ENCODE measurements at places on chromosomes 5 and 9. TPM values are rescaled to one million over a fixed set of nuclear protein-coding genes. Genes with fewer than 3 reads are reported as not detected.
A peak's percentile ranks its signal among the peaks of the same experiment; 100 is the strongest.

Gene SPATA31E1
- not detected for total RNA-seq

- no peak overlapping the region for H3K4me3 ChIP-seq
- no peaks in the 10 kb centered on the region for H3K27me3 ChIP-seq
Observed at GRCh38 chr9:97659771-97660170, 26.1 kb downstream of the NCBP1 start.

DNA sequence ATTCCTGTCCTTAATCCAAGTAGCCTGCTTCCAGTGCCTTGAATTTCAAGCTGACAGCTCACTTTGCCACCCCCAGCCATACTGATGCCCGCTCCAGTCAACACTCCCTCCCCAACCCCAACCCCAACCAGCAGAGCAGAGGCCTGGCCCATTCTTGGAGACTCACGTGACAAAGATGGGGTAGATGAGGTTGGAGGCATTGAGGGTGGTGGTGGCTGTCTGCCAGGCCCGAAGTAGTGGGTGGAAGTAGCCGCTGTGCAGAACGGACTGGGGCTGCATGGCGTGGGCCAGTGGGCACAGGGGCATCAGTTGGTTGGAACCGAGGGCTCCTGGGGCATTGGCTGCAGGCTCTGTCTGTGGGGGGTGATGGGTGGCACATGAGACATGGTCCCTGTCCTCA lies 7.8 kb downstream of the ALAD start:
- H3K4me3 ChIP-seq: no peak overlapping the region
- no peaks in the 10 kb centered on the region for H3K36me3 ChIP-seq
- H3K4me1 ChIP-seq: no peaks in the 10 kb centered on the region
- no peak for DNase-seq

GRCh38 chr5:129074903-129075302 lies 19.6 kb upstream of the ISOC1 start:
- no peaks in the 10 kb centered on the region for H3K4me1 ChIP-seq
- peak; percentile 22 for DNase-seq
- H3K36me3 ChIP-seq: no peaks in the 10 kb centered on the region
- H3K27ac ChIP-seq: no peak overlapping the region
- H3K4me3 ChIP-seq: no peak overlapping the region

DNA sequence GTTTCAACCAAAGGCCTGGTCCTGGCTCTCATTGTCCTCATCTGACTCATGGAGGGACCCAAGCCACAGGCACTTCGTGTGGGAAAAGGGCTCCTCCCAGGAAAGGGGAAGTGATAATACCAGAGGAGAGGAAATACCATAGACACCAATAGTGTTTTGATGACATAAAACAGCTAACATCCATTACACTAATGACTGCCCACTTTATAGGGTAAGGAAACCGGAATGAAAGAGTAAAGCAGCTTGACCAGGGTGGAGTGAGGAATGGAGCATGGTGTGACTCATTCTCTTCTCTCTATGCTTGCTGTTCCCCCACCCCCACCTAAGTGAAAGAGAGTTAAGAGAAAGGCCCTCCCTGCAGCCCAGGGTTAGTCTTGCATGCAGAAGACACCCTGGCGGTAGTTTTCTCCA lies 67.4 kb upstream of the HRH2 start:
- H3K27me3 ChIP-seq: no peaks in the 10 kb centered on the region
- peak; percentile 26 for DNase-seq
- H3K27ac ChIP-seq: no peak overlapping the region
- H3K4me3 ChIP-seq: no peak overlapping the region
- no peaks in the 10 kb centered on the region for H3K4me1 ChIP-seq

- peaks cover 11% of the 10 kb centered on the region for H3K4me1 ChIP-seq
- H3K36me3 ChIP-seq: no peaks in the 10 kb centered on the region
- no peak for DNase-seq
- H3K27me3 ChIP-seq: no peaks in the 10 kb centered on the region
- H3K27ac ChIP-seq: no peak overlapping the region
Observed at GRCh38 chr9:19032406-19032805, 603 bp downstream of the SAXO1 start.

Data from MCF 10A (cell line).